ENCODE measurements at places on chromosomes 6 and 20. TPM values are rescaled to one million over a fixed set of nuclear protein-coding genes. Genes with fewer than 3 reads are reported as not detected.

DNA sequence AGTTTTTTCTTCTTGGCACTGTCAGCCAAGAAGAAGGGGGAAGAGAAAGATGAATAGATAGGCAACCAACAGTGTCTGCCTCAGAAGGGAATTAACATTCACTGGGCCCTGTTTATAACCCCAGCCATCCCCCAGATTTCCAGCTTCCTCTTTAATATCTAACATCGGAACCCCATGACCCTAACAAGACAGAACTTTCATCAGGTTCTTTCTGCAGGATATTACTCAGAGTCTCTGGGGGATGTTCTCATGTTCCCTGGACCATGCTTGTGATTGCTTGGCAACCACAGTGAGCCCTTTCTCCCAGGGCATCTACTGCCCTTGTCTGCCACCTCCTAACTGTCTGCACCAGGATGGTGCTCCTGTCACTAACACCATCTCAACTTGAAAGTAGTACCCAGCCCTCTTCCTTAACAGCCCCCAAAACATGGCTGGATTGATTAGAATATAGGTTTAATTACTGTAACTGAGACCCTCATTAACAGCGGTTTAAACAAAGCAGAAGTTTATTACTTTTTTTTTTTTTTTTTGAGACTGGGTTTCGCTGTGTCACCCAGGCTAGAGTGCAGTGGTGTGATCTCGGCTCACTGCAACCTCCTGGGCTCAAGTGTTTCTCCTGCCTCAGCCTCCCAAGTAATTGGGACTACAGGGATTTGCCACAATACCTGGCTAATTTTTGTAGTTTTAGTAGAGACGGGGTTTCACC is 12.0 kb upstream of the PTPN1 start:
- no peak for DNase-seq

The LGSN gene
- total RNA-seq: 0.45 TPM

DNA sequence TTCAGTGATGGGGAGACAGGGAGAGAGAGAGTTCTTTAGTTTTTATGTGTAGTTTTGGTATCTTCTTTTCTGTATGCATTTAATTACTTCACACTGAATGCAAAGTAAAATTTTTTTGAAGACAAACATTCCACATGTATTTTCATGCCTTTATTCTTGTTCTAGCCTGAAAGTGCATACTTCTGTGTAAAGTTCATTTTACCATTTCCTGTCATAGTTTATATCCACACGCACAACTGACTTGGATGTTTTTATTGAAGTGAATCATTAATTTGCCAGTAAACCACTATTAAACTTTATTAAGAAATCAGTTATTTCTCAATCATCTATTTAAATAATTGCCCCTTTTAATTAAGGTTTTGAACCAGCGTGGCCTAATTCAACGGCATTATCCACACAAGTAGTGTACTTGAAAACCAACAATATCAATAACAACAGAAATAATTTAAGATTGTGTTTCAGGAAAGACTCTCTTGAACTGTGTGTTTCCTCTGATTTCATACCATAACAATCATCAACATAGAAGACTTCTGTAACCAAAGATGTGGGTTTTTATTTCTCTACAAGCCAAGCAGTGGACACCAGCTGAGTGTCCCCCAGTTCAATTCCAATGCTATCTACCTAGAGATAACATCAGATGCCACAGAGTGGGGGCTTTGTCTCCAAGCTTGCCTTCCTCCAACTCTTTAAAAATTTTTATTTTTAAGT is 512.7 kb upstream of the JAG1 start:
- DNase-seq: no peak

DNA sequence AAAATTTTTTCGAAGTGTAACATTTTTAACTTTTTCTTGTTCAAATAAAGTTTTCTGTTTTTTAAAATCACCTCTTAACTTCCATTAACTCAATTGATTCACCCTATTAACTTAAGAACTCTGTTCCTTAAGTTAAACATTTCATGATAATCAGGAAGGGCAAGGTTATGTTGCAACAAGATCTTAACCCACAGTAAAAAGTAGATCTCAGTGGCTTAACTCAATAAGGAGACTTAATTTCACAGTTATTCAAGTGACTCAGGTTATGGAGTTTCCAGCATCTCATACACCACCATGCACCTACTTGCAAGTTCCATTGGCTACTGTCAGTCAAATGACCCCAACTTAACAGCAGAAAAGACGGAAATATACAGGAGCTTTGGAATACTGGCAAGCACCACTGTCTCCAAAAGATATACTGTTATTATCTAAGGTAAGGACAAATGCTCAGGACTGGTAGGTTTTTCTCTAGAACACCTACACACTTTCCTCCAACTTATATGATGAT is 11.2 kb downstream of the HLA-DQB1 start:
- DNase-seq: no peak

The CITED2 gene
- total RNA-seq: 76.9 TPM

The DCDC2 gene
- 0.59 TPM for total RNA-seq

The GLP1R gene
- total RNA-seq: 3.7 TPM

DNA sequence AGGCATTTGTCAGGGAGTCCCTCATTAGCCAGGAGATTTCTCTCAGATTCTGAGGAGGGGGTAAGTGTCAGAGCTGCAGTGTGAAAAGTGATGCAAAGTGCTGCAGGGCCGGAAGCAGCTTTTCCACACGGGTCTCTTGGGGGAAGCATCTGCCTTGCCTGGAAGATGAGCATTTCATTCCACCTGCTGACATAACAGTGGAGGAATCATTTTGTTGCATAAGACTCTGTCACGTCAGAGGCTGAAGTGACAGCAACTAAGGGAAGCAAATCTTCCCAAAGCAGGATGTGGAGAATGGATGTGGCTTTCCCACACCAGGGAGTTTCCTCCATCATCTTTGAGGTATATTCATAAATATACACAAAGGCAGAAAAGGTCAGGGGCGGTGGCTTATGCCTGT is 22.8 kb downstream of the DCBLD1 start:
- no peak for DNase-seq

The BTN1A1 gene
- 0.38 TPM for total RNA-seq

DNA sequence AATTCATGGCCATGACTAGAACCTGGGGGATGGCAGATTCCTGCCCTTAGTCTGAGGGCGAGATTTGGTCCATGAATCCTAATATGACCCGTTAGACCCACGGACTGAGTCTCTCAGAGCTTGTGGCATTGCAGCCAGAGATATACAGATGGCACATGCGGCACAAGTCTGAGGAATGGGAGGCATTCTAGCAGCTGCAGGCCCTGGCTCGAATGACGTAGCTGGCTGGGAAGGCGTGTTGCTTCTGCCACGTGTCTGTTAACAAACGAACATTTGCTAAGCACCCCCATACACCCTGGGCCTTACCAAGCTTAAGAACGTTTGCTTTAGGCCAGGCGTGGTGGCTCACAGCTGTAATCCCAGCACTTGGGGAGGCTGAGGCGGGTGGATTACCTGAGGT is 68.0 kb downstream of the CD164 start:
- no peak for DNase-seq

The ANKRD66 gene
- not detected for total RNA-seq

DNA sequence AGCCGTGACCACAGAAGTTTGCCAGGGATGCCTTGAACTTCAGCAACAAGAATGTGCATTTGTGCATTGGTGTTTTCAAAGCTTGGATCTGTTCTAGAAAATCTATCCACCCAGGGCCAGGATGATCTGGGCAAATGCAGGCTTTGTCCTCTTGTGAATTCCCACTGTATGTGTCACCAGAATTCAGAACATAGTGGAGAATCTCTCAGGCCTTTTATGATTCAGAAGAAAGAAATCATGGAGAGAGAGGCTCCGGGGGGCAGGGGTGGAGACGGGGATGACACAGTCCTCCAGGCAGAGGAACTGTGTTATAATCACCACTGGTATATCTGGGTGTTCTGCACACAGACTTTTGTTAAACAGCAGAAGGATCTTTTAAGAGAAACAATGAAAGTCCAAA is 304.1 kb downstream of the CDH4 start:
- no peak for DNase-seq

- DNase-seq: no peak
Measured at GRCh38 chr20:23127506-23128279, 41.6 kb upstream of the CD93 start.

- DNase-seq: peak; percentile 45
Measured at GRCh38 chr6:131062241-131063027, 611 bp downstream of the EPB41L2 start.

- DNase-seq: no peak
Measured at GRCh38 chr6:148316308-148316707, 26.3 kb upstream of the SASH1 start.

- no peak for DNase-seq
Measured at GRCh38 chr6:125201961-125202729, 48.6 kb downstream of the TPD52L1 start.

DNA sequence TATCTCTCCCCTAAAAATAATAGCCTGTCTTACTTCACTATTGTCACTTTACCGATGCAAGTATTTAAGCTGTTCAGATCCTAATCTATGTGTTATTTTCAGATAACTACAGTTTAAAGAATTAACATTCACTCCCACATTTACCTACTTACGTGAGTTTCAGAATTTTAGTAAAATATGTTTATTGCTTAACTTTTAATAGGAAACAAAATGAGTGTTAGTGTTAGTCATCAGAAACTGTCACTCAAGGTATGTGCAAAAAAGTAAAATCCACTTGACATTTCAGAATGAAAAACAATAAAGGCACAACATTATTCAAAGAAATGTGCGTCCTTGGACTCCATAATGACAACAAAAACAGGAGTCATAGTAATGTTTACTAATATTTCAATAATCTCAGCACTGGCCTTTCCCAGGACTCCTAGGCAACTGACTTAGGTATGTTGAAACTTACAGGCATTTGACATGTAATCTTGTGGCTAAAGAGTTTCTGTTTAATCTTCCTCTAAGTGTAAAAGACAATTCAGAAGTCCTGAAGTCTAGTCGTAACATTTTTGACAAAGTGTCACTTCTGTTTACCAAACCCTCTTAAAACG is 4.5 kb downstream of the ATXN1 start:
- no peak for DNase-seq

DNA sequence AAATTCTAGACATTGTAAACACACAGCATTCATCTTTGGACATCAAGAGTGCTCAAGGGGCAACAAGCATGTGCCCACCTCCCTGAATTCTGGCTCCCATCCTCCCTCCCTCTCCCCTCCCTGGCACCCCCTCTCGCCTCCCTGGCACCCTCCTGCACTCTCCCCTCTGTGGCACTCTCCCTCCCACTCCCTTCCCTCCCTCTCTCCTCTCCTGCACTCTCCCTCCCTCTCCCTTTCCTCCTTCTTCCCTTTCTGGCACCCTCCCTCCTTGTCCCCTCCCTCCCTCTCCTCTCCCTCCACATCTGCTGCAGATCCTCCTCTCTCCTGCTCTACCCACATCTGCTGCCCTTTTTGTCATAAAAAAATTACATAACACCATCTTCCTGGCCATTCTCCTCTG is 113.0 kb upstream of the SLC22A23 start:
- no peak for DNase-seq

- peak; percentile 94 for DNase-seq
Measured at GRCh38 chr6:130713144-130713543, 114.1 kb upstream of the SMLR1 start.

The PLAGL2 gene
- 32.0 TPM for total RNA-seq

DNA sequence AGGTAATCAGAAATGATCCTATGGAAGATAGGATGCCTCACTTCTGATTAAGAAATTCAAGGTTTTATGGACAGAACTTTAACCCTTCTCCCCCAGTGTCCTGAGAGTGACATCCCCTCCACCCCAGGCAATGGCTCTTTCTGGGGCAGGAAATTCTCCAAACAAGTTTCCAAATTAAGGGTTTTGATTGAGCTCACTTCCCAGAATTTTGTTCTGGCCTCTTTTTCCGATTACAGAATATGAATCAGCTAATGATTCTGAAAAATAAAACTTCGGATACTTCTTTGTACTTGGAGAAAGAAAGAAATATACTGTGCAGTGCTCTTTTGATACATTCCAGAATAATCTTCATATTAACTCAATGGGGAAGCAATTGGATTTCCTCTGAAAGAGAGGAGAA is 32.8 kb upstream of the TASP1 start:
- DNase-seq: no peak

- no peak for DNase-seq
Measured at GRCh38 chr6:33813990-33814985, 10.5 kb upstream of the MLN start.

The SOX18 gene
- total RNA-seq: 0.21 TPM

- no peak for DNase-seq
Measured at GRCh38 chr6:131532580-131533039, 40.4 kb upstream of the ARG1 start.

- no peak for DNase-seq
Measured at GRCh38 chr6:101760843-101761621, 367.5 kb downstream of the GRIK2 start.

DNA sequence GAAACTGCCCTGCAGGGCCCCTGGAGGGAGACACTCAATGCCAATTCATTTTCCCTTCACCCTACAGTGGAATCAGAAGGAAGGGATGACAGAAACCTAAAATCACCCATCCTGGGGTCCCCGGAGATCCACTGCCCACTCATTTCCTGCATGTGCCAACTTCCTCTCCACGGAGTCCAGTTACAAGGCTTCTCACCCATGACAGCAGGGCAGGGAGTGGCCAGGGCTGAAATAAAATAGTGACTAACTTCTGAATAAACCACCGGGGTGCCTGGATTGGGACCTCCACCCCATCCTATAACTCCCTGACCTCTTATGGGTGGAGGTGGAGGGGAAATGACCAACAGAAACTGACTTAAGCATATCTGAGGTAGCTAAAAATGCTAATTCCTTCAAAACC is 362.3 kb downstream of the MAFB start:
- no peak for DNase-seq

The CYP21A2 gene
- not detected for total RNA-seq

The NKAIN4 gene
- 16.0 TPM for total RNA-seq

The HLA-F gene
- total RNA-seq: 4.4 TPM

DNA sequence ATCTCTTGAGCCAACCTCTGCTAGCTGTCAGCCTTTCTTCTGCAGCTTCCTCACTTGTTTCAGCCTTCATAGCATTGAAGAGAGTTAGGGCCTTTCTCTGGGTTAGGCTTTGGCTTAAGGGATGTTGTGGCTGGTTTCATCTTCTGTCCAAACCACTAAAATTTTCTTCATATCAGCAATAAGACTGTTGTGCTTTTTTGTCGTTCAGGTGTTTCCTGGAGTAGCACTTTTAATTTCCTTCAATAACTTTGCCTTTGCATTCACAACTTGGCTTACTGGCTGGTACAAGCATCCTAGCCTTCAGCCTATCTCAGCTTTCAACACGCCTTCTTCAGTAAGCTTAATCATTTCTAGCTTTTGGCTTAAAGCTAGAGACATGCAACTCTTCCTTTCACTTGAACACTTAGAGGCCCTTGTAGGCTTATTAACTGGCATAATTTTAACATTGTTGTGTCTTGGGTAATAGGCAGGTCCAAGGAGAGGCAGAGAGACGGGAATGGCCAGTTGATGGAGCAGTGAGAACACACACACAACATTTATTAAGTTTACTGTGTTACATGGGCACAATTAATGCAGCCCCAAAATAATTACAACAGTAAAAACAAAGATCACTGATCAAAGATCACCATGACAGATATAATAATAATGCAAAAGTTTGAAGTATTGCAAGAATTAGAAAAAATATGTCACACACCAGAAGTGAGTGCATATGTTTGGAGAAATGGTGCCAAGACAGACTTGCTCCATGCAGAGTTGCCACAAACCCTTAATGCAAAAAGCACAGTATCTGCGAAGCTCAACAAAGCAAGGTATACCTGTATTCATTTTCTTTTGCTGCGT is 98.6 kb downstream of the HIVEP1 start:
- DNase-seq: no peak

GRCh38 chr20:3857405-3857804 is 10.8 kb downstream of the MAVS start:
- DNase-seq: no peak

The TRIM15 gene
- total RNA-seq: 1.0 TPM

The ERVFRD-1 gene
- total RNA-seq: not detected

Measured in GM23338 (cell line).